Body of pancreas (tissue), 4 donors: ENCODE measurements at places on chromosomes 2 and 18.

GRCh38 chr2:10411557-10411956 lies 36.6 kb downstream of the ODC1 start:
- DNase-seq: no peak

DNA sequence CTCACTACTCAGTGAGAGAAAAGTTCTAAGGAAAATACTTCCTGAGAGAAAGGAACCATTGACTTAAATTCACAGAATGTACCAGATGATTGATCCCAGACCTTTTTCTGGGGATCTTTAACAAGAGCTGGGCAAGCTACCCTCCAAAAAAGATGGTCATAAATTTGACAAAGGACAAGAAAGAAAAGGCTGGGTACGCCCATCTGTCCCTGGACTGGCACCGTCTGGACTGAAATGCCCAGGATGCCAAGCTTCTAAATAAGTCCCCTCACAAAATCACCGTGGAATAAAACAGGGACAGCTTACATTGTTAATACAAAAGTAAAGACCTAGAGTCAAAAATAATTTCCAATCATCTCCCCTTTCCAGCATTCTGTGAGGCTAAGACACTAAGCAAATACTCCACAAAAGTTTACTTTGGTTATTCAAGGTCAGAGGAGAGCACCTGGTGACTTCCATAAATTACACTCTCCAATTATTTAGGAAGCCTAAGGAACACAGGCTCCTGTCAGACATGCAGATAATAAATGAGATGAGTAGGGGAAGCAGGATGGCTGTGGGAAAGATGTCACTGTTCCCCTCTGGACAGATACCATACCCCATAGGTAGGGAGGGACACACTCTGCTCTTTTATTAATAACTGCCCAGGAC lies 69.9 kb downstream of the UXS1 start:
- no peak for DNase-seq

DNA sequence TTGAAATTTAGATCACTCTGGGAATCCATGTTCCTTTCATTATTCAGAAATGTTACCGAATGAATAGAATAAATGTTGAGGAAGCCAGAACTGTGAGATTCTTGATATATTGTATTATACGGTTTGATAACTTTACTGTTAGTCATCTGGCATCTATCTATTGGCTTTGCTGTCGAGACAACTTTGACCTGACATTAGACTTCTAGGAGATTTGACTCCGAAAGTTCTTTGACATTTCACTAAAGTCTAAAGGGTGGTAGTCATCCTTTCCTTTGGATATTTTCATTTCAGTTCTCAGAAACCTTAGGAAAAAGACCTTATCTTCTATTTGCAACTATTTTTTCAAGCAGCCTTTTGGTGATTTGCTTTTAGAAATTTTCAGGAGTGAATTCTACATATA lies 1.9 kb downstream of the BMPR2 start:
- DNase-seq: no peak

DNA sequence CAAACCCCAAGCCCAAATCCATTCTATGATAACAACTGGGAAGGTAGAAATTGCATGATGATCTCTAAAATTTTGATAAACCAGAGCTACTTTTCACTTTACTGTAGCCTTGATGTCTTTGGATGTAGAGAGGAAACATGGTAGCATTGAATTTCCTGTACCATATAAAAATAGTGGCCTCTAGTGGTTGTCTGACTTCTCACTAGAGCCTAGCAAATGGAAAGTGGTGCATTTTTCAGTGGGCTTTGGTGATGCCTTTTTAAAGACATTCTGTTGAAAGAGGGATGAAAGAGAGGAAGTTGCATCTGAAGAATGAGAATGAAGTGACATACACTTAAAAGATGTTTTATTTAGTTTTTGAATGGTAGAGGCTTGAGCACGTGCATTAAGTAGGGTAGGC lies 662.2 kb downstream of the XIRP2 start:
- no peak for DNase-seq

DNA sequence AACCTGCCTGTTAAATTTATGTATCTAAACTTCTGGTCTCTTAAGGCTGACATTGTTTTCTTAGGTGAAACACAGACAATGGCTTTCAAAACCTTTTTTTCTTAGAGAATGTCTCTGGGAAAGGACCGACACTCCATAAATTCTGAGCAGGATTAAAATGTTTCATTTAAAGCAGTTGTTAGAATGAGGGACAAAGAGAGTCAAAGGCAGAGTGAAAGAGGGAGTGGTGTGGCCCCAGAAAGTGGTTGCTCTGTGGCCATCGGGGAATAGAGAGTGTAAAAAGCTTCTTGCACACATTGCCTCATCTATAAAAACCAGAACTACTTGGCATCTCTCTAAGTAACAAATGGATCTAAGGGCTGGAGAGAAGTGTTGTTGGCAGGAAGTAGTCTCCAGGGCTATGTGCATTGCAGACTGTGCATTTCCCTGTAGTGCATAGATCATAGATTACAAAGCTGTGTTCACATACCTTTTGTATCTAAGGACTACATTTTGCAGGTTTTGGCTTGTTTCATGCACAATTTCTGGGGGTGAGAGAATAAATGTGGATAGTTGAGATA lies 3.6 kb downstream of the RPRM start:
- DNase-seq: no peak

GRCh38 chr18:32732165-32732564 lies 40.7 kb downstream of the KLHL14 start:
- DNase-seq: no peak

DNA sequence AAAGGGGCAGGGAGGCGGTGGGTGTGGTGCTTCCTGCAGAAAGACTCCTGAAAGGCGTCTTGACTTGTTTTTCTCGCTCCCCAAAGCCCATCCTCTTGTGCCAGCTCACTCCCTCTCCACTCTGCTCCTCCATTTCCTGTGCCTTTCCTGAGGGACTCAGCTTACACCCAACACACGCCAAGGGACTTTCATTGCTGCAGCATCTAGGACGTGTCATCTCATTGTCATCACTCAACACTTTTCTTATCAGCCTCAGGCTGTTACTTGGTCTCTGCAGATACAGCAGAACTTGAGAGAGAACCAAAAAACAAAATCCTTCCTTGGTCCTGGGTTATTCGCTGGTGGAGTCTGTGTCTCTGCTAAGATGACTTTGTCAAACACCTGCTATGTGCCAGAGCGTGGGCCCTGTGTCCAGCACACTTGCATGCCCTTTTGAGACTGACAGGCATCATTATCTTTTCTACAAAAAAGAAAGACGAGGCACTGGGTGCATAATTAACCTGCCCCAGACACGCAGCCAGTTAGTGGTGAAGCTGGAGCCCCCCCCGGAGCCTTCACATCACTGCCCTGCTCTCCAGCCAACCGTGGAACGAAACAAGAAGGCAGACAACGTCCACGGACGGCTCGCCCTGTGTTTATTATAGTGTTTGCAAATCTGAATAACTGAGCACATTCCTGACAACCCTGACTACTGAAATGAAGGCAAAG lies 261.7 kb upstream of the HDAC4 start:
- no peak for DNase-seq

DNA sequence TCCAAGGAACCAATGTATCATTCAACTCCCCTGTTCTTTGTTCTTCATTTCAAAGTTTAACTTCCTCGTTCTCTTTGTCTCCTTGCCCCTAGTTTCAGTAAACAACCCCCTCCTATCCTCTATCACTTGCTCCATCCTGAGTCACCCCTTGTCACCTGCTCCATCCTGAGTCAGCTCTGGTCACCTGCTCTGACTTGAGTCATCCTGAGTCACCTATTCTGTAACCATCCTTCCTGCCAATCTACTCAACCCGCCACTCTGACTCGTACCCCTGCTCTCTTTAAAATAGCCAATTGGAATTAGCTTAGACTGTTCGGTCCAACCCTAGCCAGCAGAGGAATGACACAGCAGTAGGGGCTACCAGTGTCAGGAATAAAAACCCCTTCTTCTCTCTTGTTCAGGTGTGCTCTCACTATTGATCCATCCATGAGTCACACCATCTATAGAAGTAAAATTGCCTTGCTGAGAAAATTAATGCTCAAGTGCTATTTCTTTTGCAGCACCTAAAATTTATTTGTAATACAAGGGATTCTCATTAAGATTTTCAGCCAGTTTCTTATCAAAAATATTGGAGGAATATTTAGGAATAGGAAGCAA lies 326.8 kb downstream of the AKAIN1 start:
- DNase-seq: no peak

- no peak for DNase-seq
Observed at GRCh38 chr18:23284629-23285028, 149.3 kb downstream of the CABLES1 start.

DNA sequence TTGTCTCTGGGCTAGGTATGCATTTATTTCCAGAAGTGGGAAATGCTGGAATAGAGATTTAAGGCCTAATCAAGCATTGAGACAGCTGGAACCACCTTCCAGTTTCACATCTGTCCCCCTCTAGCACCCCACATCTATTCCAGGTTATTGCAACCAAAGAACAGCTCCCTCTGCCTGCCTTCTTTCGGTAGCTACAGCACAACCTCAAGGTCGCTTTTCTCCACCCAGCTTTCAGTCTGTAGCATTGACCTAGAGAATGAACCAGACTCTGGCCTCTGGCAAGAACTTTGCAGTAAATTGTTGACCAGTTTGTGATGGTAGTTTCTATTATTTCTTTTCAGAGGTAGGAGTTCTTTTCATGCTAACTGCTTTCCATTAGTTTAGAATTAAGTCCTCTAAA lies 484.2 kb downstream of the DLGAP1 start:
- no peak for DNase-seq

GRCh38 chr2:197157879-197158537 lies 152.6 kb downstream of the ANKRD44 start:
- no peak for DNase-seq

GRCh38 chr2:54085069-54085468 lies 30.3 kb upstream of the ACYP2 start:
- DNase-seq: no peak

- DNase-seq: no peak
Observed at GRCh38 chr18:36543030-36543429, 245.5 kb downstream of the FHOD3 start.

- DNase-seq: no peak
Observed at GRCh38 chr2:120712180-120712681, 23.4 kb upstream of the GLI2 start.

GRCh38 chr2:37886745-37887144 lies 38.3 kb upstream of the RMDN2 start:
- no peak for DNase-seq

DNA sequence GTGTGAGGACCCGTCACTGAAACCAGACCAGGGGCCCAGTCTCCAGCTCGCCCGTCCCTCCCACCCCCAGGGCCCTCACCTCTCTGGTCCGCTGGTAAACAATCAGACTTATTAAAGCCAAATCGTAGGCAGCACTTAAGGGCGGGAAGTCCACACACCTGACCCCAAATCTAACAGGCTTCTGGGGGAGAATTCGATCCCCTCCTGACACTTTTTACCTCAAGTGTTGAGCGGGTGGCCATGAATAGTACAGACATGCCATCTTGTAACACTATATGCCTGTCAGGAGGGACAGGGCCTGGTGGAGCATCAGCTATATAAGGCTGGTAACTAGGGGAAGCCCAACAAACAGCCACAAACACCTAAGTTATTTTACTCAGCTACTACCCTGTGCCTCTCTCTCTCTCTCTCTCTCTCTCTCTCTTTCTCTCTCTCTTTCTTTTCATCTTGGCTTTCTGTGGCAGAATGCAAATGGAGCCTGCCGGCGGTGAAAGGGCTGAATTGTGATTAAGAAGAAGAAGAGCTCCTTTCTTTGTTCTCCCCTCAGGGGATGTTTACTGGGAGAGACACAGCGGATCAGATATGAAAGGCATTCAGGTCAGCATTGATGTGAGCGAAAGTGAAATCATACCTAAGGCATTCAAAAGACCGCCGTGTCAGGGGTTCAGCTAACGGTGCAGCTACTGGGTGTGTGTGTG lies 9.5 kb downstream of the ZEB2 start:
- DNase-seq: no peak

DNA sequence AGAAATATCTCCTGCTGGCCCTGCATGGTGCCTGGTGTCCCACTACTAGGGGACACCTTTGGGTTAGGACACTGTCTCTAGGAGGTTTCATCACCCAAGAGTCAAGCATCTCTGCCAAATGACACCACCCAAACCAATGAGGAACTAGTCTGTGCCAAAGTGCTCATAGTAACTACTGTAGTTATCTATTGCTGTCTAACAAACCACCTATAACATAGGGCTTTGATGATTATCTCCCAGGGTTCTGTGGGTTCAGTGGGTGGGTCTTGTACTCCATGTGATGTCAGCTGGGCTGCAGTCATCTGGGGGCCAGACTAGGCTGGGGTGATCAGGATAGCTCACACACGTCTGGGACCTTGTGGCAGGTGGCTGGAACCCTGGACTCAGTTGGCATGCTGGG lies 59.8 kb downstream of the EPAS1 start:
- DNase-seq: no peak
